ENCODE measurements at places on chromosomes 7 and 10.

GRCh38 chr10:49012603-49013002 lies 73.0 kb upstream of the LRRC18 start:
- no peak for DNase-seq

DNA sequence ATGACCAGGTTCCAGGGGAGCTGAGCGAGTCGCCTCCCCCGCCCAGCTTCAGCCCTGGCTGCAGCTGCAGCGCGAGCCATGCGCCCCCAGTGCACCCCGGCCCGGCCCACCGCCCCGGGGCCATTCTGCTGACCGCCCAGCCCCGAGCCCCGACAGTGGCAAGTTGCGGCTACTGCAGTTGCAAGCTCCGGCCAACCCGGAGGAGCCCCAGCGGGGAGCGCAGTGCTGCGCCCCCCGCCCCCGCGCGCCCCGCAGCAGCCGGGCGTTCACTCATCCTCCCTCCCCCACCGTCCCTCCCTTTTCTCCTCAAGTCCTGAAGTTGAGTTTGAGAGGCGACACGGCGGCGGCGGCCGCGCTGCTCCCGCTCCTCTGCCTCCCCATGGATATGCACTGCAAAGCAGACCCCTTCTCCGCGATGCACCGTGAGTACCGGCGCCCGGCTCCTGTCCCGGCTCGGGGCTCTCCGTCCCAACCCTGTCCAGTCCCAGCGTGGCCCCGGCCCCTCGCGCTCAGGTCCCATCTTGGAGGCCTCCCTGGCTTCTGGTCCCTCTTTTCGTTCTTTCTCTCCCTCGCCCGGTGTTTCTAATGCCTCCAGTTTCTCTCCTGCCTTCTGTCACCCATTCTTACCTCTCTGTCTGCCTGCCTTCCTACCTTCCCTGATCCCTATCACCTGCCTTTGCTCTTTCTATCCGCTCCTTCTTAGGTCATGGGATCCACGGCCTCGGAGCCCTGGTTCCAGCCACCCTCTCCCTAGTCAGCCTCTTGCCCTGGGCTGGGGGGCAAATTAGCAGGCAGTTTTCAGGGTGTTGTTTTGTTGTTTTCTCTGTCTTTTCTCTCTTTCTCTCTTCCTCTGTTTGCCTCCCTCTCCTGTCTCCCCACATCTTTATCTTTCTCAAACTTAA lies 751 bp downstream of the PAX2 start:
- DNase-seq: no peak

- no peak for DNase-seq
These were observed 6.2 kb downstream of the AGK start for GRCh38 chr7:141557360-141557759.

DNA sequence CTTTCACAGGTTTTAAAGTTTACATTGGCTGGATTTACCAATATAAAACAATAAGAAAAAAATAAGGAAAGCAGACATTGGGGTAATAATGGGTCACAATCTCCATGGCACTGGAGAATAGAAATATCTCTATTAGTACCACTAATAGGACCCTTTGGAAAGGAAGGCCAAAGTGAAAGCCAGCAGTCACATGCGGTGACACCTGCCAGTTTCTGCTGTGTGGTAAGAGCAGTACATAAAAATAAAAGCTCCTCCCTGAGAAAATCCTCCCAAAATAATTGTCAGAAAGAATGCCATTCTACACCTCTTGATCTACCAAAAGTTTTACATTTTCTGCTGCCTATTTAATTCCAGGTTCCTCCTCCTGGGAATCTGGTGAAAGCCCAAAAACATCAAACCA lies 30.4 kb upstream of the SLC13A1 start:
- DNase-seq: no peak

- no peak for DNase-seq
These were observed 1.2 kb upstream of the ATP6V0E2 start for GRCh38 chr7:149872419-149873073.

DNA sequence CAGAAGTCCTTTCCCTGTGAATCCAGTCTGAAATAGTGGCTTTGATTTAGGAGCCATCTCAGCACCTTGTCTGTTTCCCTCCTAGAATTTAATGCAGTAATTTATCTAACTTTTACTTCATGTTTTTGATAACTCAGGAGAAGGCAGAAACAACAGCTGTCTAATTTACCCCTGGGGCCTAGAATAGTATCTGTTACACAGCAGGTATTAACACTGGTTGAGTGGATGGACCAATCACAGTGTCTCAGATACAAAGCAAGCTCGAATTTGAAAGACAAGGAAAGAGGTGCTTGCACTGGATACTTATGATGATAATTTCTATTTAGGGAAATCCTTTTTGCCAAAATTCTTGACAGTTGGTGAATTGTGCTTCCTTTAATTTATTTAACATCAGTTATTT lies 23.4 kb downstream of the CHRM2 start:
- DNase-seq: no peak

DNA sequence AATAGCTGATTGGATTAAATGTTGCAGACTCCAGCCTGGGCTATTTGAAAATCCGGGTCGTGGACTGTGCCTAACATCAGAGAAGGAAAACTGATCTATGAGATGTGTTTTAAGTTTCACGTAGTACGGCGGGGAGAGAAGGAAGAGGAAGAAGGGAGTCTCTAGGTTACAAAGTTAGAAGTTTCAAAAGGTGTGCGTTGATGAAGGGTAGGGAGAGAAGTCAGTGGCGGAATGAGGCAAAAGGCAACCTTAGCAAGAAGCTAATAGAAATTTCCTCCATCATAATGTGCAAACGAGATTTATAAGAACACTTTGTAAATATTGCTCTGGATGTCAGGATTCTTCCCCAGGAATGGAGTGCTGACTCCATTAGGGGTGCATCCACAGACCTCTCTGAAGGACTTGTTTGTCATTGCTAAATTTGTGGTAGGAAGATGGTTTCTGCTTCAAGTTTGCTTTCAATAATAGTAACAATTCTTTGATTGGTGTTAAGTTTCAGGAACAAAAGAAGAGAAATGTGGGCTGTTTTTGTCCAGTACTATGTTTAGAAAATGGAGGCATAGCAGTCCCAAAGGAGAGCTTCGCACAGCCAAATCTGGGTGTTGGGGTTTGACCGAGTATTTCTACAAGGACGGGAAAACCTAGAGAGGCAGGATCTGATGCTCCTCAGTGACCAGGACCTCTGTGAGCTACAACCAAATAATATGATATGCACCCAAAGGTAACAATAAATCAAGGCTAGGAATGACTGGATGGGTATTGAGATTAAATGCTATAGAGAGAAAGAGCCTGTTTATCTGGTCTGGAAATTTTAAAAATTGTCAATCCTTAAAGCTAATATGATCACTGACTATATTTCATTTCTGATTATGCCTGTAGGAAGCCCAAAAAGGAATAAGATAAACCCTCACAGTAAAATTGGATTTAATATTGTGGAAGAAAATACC lies 8.2 kb downstream of the TWIST1 start:
- DNase-seq: no peak

GRCh38 chr10:120941501-120941900 lies 90.3 kb downstream of the WDR11 start:
- no peak for DNase-seq

- DNase-seq: no peak
These were observed 350.1 kb upstream of the MKI67 start for GRCh38 chr10:128476368-128476725.

- no peak for DNase-seq
These were observed 98.5 kb downstream of the SLIT1 start for GRCh38 chr10:97087296-97087695.

DNA sequence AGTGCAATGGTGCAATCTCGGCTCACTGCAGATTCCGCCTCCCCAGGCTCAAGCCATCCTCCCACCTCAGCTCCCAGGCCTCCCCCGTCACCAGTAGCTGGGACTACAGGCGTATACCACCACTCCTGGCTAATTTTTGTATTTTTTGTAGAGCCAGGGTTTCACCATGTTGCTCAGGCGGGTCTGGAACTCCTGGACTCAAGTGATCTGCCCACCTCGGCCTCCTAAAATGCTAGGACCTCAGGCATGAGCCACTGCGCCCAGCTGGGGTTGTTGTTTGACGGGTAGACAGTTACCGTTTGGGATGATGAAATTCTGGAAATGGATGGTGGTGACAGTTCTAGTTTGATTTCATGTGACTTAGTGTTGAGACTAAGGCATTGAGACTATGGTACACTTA lies 15.3 kb downstream of the CALML3 start:
- no peak for DNase-seq

GRCh38 chr7:15557186-15557585 lies 4.6 kb downstream of the AGMO start:
- DNase-seq: no peak

DNA sequence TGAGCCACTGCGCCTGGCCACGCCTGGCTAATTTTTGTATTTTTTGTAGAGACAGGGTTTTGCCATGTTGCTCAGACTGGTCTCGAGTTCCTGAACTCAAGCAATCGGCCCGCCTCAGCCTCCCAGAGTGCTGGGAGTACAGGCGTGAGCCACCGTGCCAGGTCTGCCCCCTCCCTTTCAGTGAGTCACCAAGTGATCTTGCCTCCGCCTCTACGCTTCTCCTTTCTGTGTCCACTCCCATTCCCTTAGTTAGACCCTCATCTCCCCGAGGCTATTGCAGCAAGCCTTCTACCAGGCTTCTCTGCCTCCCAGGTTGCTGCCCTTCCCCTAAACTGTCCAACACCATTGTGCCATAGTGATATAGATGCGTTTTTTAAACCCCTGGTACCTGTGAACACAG lies 32.9 kb downstream of the CDC123 start:
- no peak for DNase-seq

GRCh38 chr10:12633776-12634620 lies 284.7 kb downstream of the CAMK1D start:
- no peak for DNase-seq

GRCh38 chr7:46532571-46532970 lies 611.5 kb upstream of the IGFBP3 start:
- DNase-seq: no peak

GRCh38 chr10:17075533-17076359 lies 53.9 kb downstream of the CUBN start:
- no peak for DNase-seq

- DNase-seq: no peak
These were observed 16.5 kb downstream of the CREB3L2 start for GRCh38 chr7:137985253-137985896.

GRCh38 chr10:80122746-80123145 lies 9.8 kb upstream of the PLAC9 start:
- no peak for DNase-seq

- no peak for DNase-seq
These were observed 292.8 kb downstream of the CSTF2T start for GRCh38 chr10:51406581-51406980.

GRCh38 chr10:7665767-7666166 lies 999 bp downstream of the ITIH5 start:
- no peak for DNase-seq

DNA sequence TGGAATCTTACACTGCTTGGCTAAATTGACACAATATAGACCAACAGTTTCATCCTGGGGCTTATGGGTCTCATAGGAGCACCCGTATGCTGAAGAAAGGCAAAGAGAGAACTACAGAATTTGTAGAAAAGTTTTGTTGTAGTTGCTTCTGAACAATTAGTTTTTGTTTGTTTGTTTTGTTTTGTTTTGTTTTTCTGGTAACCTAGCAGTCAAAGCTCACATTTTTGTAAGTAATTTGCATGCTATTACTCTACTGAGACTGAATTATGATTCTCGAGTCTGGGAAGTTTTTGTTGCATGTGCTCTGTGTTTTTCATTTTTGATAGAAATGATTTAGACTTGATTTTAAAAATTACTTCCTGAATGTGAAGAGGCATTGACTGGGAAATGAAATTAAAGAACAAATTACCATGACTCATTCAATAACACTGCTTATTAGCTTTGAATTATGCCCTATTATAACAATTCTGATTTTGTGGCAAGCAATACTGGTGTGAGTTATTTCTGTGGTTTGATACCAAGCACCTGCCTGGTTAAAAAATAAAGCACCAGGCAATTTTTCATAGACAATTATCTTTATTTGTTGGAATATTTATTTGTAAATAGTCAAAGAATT lies 438 bp downstream of the LSMEM1 start:
- no peak for DNase-seq

DNA sequence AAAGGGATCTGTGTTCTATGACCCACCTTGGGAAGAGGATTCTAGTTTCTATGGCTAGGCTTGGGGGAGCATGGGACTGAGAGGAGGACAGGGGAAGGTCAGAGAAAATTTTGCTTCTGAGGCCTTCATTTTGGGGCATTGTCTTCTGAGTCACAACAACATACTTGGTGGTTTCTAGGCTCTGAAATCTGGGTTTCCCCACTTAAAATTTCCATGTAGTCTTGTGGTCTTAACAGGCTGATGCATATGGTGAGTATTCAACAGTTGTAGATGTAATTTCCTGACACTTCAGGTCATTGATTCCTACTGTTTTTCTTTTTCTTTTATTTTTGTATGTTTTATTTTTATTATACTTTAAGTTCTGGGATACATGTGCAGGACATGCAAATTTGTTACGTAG lies 88.5 kb downstream of the ANKRD7 start:
- no peak for DNase-seq

DNA sequence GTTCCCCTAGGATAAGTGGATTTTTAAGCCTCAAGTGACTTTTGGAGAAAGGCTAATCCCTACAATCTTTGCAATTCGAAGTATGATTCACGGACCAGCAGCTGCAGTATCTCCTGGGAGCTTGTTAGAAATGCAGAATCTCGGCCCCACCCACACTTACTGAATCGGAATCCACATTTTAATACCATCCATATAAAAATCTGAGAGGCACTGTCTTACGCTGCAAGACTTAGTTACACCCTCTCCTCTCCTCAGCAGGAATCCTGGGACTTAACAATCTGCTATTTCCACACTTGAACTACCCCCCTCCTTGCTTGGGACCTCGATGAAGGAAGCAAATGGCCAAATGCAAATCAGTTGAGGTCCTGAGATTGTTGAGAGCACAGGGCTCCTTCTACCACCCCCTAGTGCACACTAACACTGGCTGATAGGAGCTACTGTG lies 21.0 kb downstream of the ITPRIP start:
- no peak for DNase-seq

DNA sequence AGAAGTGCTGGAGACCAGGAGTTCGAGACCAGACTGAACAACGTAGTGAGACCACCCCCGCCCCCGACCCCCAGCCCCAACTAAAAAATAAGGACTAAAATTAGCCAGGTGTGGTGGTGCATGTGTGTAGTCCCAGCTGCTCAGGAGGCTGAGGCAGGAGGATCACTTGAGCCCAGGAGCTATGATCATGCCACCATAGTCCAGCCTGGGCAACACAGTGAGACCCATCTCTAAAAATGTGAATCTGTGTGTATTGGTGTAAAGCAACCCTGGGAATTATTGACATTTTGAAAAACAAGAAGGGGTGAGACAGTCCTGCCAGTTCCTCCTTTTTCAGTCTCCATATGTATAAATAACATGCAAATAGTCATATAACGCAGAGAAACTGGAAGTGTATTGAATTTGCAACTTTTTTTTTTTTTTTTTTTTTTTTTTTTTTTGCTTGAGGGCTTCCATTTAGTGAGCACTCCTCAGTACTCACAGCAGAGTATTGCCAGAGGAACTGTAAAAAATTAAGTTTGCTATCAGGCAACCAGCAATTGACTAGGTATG lies 3.4 kb upstream of the ITGB1 start:
- DNase-seq: no peak

Data from NCI-H1436 treated with DMSO at 0.1 percent for 48 hours (cell line).